ENCODE measurements at places on chromosomes 6 and 20. TPM values are rescaled to one million over a fixed set of nuclear protein-coding genes. Genes with fewer than 3 reads are reported as not detected.

The ZBTB46 gene
- total RNA-seq: 0.21 TPM

The COQ3 gene
- total RNA-seq: 16.6 TPM

The ISM1 gene
- 2.6 TPM for total RNA-seq

The BPIFA1 gene
- total RNA-seq: not detected

- DNase-seq: no peak
These were observed 9.5 kb downstream of the MTCH1 start for GRCh38 chr6:36976509-36976908.

GRCh38 chr6:142031035-142031434 is 101.7 kb upstream of the GJE1 start:
- no peak for DNase-seq

DNA sequence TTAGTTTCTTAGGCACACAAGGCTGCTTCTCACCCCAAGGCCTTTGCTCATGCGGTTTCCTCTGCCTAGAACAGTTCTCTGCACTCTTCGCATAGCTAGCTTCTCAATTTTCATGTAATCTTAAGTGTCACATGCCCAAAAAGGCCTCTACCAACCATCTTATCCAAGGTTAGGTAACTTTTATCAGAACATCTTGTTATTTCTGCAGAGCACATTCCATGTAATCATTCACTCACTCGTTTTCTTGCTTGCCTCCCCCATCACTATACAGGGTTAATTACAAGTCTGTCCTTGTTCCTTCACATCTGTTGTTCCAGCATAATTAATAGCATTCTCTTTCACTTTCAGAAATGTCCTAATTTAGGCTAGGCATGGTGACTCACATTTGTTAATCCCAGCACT is 53.8 kb downstream of the NCOA6 start:
- DNase-seq: peak; percentile 33

DNA sequence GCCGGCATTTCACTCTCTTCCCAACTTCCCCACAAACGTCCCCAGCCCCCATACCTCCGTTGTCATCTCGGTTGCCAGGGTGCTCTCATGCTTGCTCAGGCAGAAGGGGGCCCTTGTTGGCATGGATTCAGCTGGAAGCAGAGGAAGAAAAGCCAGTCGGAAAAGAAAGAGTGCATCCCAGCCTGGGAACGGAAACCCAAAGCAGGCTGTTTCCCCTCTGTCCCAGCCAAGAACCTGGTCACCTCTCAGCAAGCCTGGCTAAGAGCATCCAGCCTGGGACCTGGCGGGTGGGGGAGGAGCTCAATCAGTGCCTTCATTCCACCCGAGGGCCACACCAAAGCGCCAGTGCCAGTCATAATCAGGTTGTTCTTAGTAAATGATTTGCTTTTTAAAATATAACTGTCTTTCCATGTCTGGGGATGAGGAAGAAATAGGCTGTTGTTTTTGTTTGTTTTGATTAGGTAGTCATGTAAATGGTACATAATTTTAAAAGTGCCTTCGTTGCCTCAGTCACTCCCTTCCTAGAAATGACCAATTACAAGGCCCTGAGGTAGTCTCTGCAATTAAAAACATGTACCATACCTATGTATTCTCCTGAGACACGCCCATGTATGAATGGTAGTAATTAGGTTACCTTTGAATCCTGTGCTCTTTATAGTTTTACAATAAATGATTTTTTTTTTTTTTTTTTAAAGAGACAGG is 21.1 kb downstream of the CHMP4B start:
- DNase-seq: no peak

DNA sequence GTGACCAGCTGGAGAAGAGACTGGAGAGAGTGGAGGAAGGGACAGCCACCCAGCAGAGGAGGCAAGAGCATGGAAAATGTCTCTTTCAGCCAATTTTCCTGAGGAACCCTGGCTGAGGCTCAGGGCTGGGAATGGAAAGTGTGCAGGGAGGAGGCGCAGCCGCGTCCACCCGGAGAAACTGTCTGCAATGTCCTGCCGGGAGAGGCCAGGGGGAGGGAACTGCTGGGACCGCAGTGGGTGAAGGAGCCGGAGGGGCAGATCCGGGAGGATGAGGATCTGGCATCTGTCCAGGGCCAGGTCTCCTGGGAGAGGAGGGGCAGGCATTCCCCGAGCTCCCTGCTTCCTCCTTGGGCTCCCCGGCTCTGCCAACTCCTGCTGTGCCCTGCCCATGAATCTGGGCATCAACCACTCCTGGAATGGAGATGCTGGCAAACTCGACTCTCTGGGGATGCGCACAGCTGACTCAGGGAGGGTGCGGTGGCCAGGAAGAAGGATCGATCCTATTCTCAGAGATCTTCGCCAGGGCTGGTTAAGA is 17.4 kb upstream of the HM13 start:
- DNase-seq: no peak

DNA sequence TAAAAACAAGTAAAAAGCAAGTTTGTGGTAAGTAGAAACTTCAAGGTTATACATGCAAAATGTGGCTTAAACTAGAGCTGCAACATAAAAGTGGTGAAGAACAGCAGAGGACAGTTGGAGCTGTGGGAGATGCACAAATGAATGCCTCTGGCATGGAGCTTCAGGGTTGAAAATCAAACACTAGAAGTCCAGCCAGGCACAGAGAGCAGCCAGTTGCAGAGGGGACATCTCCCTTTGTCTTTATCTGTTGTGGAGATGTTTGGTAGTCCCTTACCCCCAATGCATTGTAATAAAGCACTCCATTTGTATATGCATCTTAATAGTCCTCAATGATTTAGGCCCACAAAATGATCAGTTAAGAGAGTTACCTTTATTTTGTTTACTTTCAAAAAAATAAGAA is 73.1 kb upstream of the C20orf144 start:
- DNase-seq: no peak

DNA sequence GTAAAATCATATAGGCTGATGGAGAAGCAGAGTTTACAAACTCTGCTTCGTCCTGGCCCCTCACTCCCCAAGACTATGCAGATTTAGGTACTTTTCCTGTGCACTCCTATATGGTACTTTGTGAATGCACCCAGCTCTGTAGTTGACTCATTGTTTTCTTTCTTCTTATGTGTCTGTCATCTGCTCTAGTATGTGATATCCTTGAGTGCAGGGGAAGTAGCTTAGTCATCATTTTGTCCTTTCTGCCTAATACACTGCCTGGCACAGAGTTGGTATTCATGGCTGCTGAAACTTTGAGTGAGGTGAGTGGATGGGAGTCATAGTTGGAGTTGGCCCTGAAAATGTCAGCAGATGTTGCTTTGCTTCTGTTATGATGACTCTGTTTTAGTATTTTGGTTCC is 222.6 kb downstream of the RNF144B start:
- DNase-seq: no peak

GRCh38 chr6:155309150-155309549 is 5.1 kb downstream of the TFB1M start:
- peak; percentile 15 for DNase-seq

DNA sequence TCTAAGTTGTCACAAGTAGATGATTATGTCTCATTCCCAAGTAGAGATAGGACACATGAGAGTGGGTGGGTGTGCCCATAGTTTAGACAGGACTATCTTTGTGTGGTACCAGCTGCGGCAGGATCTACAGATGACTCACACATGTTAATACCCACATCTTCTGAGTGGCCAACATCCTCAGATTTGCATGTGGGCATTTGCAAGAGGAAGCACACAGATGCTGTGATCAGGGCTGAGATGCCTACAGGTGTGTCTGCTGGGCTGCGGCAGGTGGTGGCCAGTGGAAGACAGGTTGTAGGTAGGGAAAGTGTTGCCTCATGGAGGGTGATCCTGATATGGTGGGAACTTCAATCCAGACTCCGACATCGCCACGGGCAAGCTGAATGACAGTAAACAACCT is 50.8 kb downstream of the UTRN start:
- peak; percentile 54 for DNase-seq

Data from foreskin keratinocyte (primary cell).